ENCODE measurements at places on chromosomes 3 and 15. TPM values are rescaled to one million over a fixed set of nuclear protein-coding genes. Genes with fewer than 3 reads are reported as not detected.

The CCRL2 gene
- 1.4 TPM for total RNA-seq

The PGBD4 gene
- total RNA-seq: 1.7 TPM

The PRTG gene
- total RNA-seq: 0.77 TPM

The SLC6A11 gene
- not detected for total RNA-seq

The PEX11A gene
- total RNA-seq: 13.9 TPM

The ADGRG7 gene
- not detected for total RNA-seq

The ZNF620 gene
- total RNA-seq: 1.7 TPM

The GRAMD2A gene
- not detected for total RNA-seq

The SPINK8 gene
- not detected for total RNA-seq

The KIAA1143 gene
- 37.2 TPM for total RNA-seq
